ENCODE measurements at places on chromosomes 2 and 18.

- DNase-seq, result no peak
- H3K27me3 ChIP-seq, result no peaks in the 10 kb centered on the region
- no peaks in the 10 kb centered on the region for H3K4me1 ChIP-seq
- no peaks in the 10 kb centered on the region for H3K36me3 ChIP-seq
- no peak overlapping the region for H3K4me3 ChIP-seq
Measured at GRCh38 chr2:180962727-180963314, 17.6 kb upstream of the UBE2E3 start.

DNA sequence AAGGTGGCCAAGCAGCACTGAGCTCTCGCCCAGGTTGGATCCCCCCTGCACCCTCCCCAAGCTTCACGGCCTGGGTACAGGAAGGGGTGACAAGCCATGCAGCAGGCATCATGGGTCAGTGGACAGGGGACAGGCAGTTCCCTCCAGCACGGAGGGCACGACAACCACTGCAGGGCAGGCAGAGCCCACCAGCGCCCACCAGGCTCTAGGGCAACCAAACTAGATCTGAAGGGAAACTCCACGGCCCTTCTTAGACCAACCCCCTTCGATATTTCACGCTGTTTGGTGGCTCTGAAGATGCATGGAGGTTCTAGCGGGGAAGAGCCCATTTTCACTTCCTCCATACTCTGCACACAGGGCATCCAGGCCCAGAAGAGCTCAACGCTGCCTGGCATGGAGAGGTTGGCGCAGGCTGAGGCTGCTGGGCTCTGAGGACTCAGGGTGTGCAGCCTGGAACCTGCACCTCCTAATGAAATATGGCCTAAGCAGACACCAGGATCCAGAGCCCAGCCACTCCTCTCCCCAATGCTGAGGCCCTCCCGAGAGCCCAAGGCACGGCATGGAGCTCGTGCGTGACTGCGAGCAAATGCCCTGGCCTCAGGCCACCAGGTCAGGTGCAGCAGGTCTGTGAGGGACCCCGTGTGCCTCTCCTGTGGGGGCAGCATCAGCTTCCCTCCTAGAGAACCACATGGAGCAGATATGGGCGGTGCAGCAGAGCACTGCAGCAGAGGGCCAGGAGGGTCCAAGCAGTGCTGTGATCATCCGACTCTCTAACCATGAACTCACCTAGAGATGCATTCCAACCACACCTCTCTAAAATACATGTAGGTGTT lies 8.7 kb upstream of the MTERF4 start:
- H3K27ac ChIP-seq, result no peak overlapping the region
- H3K4me1 ChIP-seq, result no peaks in the 10 kb centered on the region
- no peak overlapping the region for H3K4me3 ChIP-seq
- no peaks in the 10 kb centered on the region for H3K36me3 ChIP-seq
- H3K27me3 ChIP-seq, result no peaks in the 10 kb centered on the region

GRCh38 chr2:71550801-71551630 lies 97.7 kb downstream of the DYSF start:
- no peak overlapping the region for H3K27ac ChIP-seq
- H3K4me1 ChIP-seq, result no peaks in the 10 kb centered on the region
- peak; percentile 55 for DNase-seq
- no peaks in the 10 kb centered on the region for H3K36me3 ChIP-seq
- H3K27me3 ChIP-seq, result no peaks in the 10 kb centered on the region

- H3K27me3 ChIP-seq, result no peaks in the 10 kb centered on the region
- no peak for DNase-seq
- peak overlapping the region; percentile 48 for H3K4me3 ChIP-seq
- peaks cover 57% of the 10 kb centered on the region for H3K36me3 ChIP-seq
- peaks cover 3% of the 10 kb centered on the region for H3K4me1 ChIP-seq
- peak overlapping the region; percentile 71 for H3K27ac ChIP-seq
Measured at GRCh38 chr2:1642066-1642861, 102.1 kb downstream of the PXDN start.

GRCh38 chr18:42765302-42765701 lies 350.2 kb downstream of the RIT2 start:
- no peak overlapping the region for H3K27ac ChIP-seq
- no peaks in the 10 kb centered on the region for H3K4me1 ChIP-seq
- no peaks in the 10 kb centered on the region for H3K27me3 ChIP-seq
- H3K36me3 ChIP-seq, result no peaks in the 10 kb centered on the region

- H3K36me3 ChIP-seq, result no peaks in the 10 kb centered on the region
- no peaks in the 10 kb centered on the region for H3K4me1 ChIP-seq
- no peak overlapping the region for H3K27ac ChIP-seq
Measured at GRCh38 chr2:727071-727470, 49.9 kb upstream of the TMEM18 start.

- H3K27ac ChIP-seq, result no peak overlapping the region
- no peak for DNase-seq
- no peaks in the 10 kb centered on the region for H3K27me3 ChIP-seq
- no peaks in the 10 kb centered on the region for H3K36me3 ChIP-seq
Measured at GRCh38 chr2:161708350-161708975, 84.2 kb downstream of the SLC4A10 start.

DNA sequence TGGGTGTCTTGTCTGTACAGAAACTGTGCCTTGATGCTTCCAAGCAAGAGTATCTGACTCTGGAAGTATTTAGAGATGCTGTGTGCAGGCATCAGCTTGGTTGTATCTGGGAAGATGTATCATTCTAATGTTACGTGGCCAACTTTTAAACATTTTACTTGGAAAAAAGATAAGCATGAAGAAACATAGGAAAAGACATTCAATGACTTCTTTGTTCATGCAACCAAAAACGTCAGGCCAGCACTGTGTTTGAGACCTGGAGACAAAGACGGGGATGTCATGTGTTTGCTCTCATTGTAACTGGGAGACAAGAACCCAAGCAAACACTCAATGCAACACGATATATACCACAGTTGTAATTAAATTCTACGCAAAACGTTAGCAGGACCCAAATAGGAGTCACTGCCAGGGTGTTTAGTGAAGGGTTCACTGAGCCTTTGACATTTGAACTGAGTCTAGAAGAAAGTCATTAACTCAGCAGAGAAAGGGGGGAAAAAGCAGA lies 8.9 kb upstream of the SESTD1 start:
- H3K4me1 ChIP-seq, result peaks cover 26% of the 10 kb centered on the region
- no peaks in the 10 kb centered on the region for H3K36me3 ChIP-seq
- H3K27ac ChIP-seq, result peak overlapping the region; percentile 81
- no peak overlapping the region for H3K4me3 ChIP-seq

DNA sequence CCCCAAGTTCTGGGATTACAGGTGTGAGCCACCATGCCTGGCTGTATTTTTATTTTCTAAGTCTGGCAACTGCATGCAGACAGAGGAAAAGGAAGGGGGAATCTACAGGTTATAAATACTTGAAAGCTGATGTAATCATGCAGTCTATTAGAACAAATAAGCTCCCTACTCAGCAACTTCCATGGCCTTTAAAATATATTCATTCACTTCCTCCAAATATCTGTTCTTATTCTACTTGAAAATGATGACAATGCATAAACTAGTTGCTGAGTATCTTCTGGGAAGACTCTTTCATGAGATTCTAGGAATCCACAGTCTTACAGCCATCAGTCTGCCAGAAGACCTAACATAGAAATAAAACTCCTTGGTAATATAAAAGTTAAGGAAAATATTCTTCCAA lies 66.9 kb upstream of the NCKAP5 start:
- no peak overlapping the region for H3K27ac ChIP-seq
- H3K27me3 ChIP-seq, result no peaks in the 10 kb centered on the region
- no peak overlapping the region for H3K4me3 ChIP-seq
- H3K4me1 ChIP-seq, result no peaks in the 10 kb centered on the region
- no peak for DNase-seq
- no peaks in the 10 kb centered on the region for H3K36me3 ChIP-seq

GRCh38 chr2:25473758-25474340 lies 132.1 kb upstream of the DNMT3A start:
- DNase-seq, result no peak
- no peaks in the 10 kb centered on the region for H3K4me1 ChIP-seq
- H3K4me3 ChIP-seq, result no peak overlapping the region
- H3K27ac ChIP-seq, result no peak overlapping the region
- H3K27me3 ChIP-seq, result no peaks in the 10 kb centered on the region

GRCh38 chr2:182630207-182630606 lies 85.8 kb upstream of the DNAJC10 start:
- no peak for DNase-seq
- no peaks in the 10 kb centered on the region for H3K27me3 ChIP-seq
- no peak overlapping the region for H3K4me3 ChIP-seq
- H3K36me3 ChIP-seq, result no peaks in the 10 kb centered on the region

DNA sequence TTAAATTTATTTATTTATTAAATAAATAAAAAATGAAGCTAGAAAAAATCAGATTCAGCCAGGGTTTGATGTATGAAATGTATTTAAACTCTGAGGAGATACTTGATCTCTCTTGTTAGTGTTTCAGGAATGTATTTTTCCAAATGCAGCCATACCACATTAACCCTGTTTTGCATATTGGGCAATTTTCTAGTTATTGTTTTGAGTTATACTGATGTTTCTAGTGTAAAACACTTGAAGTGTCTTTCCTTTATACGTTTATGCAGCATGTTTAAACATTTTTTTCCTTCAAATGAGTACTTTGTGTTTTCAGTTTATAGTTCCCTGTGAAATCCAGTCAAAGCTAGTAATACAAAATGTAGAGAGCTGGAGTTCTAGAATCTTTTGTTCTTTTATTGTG lies 69.9 kb downstream of the WDR7 start:
- no peak for DNase-seq
- no peaks in the 10 kb centered on the region for H3K4me1 ChIP-seq
- no peak overlapping the region for H3K27ac ChIP-seq
- H3K27me3 ChIP-seq, result no peaks in the 10 kb centered on the region
- H3K4me3 ChIP-seq, result no peak overlapping the region
- peaks cover 13% of the 10 kb centered on the region for H3K36me3 ChIP-seq

GRCh38 chr2:191653667-191654391 lies 24.1 kb upstream of the NABP1 start:
- no peak for DNase-seq
- H3K27ac ChIP-seq, result no peak overlapping the region
- H3K4me1 ChIP-seq, result no peaks in the 10 kb centered on the region
- H3K36me3 ChIP-seq, result no peaks in the 10 kb centered on the region

DNA sequence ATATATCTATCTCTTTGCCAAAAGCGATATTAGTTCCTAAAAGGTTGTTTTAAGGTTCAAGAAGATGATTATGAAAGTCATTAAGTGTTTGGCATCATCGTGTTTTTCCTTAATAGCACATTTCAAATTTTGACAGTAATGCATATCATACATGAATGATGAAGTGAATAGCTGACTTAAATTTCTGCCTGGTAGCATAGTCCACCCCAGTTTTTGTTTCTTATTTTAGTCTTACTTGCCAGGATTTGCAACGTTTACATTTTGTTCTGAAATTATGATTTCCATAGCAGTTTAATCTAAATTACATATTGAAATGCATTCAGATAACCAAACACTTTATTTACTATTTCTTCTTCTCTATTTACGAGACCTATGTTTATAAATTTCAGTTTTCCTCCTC lies 201.1 kb downstream of the GULP1 start:
- no peaks in the 10 kb centered on the region for H3K4me1 ChIP-seq
- no peaks in the 10 kb centered on the region for H3K27me3 ChIP-seq
- no peak for DNase-seq
- H3K36me3 ChIP-seq, result no peaks in the 10 kb centered on the region

GRCh38 chr2:200703127-200703925 lies 108.4 kb upstream of the BZW1 start:
- H3K4me1 ChIP-seq, result no peaks in the 10 kb centered on the region
- no peak overlapping the region for H3K27ac ChIP-seq
- H3K4me3 ChIP-seq, result no peak overlapping the region
- H3K36me3 ChIP-seq, result no peaks in the 10 kb centered on the region

- H3K4me3 ChIP-seq, result no peak overlapping the region
- DNase-seq, result no peak
- H3K4me1 ChIP-seq, result no peaks in the 10 kb centered on the region
- H3K27me3 ChIP-seq, result no peaks in the 10 kb centered on the region
- no peaks in the 10 kb centered on the region for H3K36me3 ChIP-seq
Measured at GRCh38 chr2:31176742-31177141, 38.5 kb upstream of the GALNT14 start.

GRCh38 chr2:161131804-161132203 lies 28.4 kb upstream of the TANK start:
- no peaks in the 10 kb centered on the region for H3K27me3 ChIP-seq
- H3K4me3 ChIP-seq, result no peak overlapping the region
- H3K36me3 ChIP-seq, result no peaks in the 10 kb centered on the region
- H3K4me1 ChIP-seq, result peaks cover 18% of the 10 kb centered on the region

DNA sequence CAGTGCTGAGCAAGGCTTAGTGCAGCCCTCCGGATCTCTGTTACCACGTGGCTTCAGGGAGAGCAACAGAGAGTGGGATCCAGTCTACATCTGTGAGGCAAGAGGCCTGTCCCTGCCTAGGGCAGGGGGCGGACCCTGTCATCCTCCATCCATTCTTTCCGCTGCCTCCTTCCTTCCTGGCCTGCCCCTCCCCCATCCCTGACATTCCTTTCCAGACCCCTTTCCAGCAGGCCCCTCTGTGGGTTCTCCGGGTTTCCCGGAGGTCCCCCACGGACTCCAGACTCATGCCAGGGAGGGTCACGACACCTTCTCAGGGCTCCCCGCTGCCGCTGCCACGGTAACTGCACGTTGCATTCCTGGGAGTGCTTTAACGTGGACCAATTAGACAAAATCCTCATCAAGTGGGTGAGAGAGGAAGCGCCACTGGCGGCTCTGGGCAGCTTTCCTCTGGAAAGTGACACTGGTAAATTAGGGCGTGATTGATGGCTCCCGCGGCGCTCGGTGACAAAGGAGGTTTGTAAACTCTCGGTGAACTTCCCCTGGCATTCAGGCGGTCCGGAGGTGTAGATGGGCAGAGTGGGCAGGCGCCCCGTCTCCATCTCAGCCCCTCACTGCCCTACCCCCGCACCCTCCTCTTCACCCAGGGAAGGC lies 11.4 kb downstream of the ATOH8 start:
- no peaks in the 10 kb centered on the region for H3K27me3 ChIP-seq
- peak overlapping the region; percentile 93 for H3K27ac ChIP-seq
- H3K4me3 ChIP-seq, result no peak overlapping the region
- peaks cover 36% of the 10 kb centered on the region for H3K36me3 ChIP-seq

GRCh38 chr18:36176711-36177110 lies 10.6 kb upstream of the MOCOS start:
- H3K27me3 ChIP-seq, result no peaks in the 10 kb centered on the region

DNA sequence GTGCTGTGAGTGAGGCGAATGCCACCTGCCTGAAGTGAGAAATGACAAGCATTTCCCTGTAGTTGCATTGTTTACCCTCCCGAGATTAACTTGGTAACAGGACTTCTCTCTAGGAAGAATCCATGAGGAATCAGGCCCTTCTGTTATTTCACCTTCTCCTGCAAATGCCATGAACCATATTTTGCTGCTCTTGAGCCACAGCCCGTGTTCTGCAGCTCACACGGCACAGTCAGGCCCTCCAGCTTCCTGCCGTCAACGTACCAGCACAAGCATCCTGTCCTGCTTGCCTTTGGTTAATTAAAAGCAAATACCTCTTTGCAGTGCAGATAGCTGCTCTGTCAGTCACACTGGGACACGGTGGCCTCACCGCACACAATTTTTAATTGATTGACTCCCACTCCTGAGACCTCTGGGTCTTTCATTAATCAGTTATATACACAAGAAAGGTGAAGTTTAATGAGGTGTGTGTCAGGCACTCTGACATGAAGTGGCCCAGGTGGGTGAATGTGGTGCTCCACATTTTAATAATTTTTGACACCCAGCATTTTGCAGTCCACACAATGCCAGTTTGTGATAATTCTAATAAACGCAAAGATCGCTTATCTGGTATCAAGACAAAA lies 95.3 kb upstream of the ASB18 start:
- no peak overlapping the region for H3K27ac ChIP-seq
- H3K4me3 ChIP-seq, result no peak overlapping the region
- H3K36me3 ChIP-seq, result no peaks in the 10 kb centered on the region

All from ascending aorta (tissue), 2 donors.